ENCODE measurements at places on chromosomes 3 and 15. TPM values are rescaled to one million over a fixed set of nuclear protein-coding genes. Genes with fewer than 3 reads are reported as not detected.
A peak's percentile ranks its signal among the peaks of the same experiment; 100 is the strongest.

Gene IGSF11
- total RNA-seq: 0.75 TPM

Gene P2RY13
- 2.6 TPM for total RNA-seq

Gene CCDC13
- total RNA-seq: 2.5 TPM

GRCh38 chr15:86522721-86523120 is 443.1 kb downstream of the AGBL1 start:
- no peak overlapping the region for H3K4me3 ChIP-seq
- DNase-seq: no peak
- H3K27ac ChIP-seq: no peak overlapping the region
- no peaks in the 10 kb centered on the region for H3K27me3 ChIP-seq
- H3K36me3 ChIP-seq: no peaks in the 10 kb centered on the region
- no peaks in the 10 kb centered on the region for H3K4me1 ChIP-seq

DNA sequence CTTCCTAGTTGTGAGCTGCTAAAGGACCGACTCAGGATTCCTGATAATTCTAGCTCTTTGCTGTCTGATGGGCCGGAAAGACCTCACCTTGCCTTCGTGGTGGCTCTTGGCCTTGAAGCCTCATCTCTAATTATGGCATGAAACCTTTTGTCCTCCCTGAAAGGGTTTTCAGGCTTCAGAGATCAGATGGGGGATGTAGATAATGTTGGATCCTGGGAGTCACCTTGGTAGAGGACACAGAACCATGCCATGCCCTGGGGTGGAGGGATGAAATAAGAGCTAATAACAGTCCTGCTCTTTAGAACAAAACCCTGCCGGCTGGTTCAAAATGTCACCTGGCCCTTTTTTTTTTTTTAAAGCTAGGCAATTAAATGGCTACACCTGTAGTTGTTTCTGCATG is 50.8 kb upstream of the SYN2 start:
- H3K36me3 ChIP-seq: no peaks in the 10 kb centered on the region
- DNase-seq: no peak
- H3K4me1 ChIP-seq: no peaks in the 10 kb centered on the region
- no peaks in the 10 kb centered on the region for H3K27me3 ChIP-seq

- no peak overlapping the region for H3K4me3 ChIP-seq
- DNase-seq: no peak
- no peak overlapping the region for H3K27ac ChIP-seq
- peaks cover 6% of the 10 kb centered on the region for H3K36me3 ChIP-seq
- no peaks in the 10 kb centered on the region for H3K4me1 ChIP-seq
- H3K27me3 ChIP-seq: no peaks in the 10 kb centered on the region
These were observed 272.4 kb upstream of the TPM1 start for GRCh38 chr15:62770111-62770660.

GRCh38 chr3:182451871-182452270 is 341.4 kb upstream of the ATP11B start:
- no peaks in the 10 kb centered on the region for H3K36me3 ChIP-seq
- DNase-seq: no peak

DNA sequence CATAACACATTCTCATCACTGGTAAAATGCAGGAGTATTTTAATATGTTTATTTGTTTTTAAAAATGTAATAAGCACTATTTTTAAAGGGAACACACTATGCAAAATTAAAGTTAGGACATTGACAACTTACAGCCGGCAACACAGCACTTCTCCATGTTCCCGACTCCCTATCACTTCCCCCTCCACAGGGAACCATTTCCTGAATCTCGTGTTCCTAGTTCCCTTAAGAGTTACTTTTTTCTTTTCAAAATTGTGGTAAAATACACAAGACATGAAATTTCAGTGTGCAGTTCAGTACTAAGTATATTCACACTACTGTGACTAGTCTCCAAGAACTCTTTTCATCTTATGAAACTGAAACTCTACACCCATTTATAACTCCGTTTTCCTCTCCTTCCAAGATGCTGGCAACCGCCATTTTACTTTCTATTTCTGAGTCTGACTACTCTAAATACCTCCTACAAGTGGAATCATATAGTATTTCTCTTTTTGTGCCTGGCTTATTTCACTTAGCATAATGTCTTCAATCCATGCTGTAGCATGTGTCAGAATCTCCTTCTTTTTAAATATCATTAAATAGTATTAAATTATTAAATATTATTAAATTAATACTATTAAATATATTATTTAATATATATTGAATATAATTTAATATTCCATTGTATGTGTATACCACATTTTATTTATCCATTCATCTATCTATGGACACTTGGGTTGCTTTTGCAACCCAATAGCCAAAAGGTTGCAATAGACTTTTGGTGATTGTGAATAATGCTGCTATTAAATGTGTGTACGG is 25.9 kb upstream of the UBE2Q2 start:
- H3K4me1 ChIP-seq: no peaks in the 10 kb centered on the region
- H3K4me3 ChIP-seq: peak overlapping the region; percentile 60
- no peaks in the 10 kb centered on the region for H3K27me3 ChIP-seq
- H3K36me3 ChIP-seq: no peaks in the 10 kb centered on the region
- DNase-seq: no peak

DNA sequence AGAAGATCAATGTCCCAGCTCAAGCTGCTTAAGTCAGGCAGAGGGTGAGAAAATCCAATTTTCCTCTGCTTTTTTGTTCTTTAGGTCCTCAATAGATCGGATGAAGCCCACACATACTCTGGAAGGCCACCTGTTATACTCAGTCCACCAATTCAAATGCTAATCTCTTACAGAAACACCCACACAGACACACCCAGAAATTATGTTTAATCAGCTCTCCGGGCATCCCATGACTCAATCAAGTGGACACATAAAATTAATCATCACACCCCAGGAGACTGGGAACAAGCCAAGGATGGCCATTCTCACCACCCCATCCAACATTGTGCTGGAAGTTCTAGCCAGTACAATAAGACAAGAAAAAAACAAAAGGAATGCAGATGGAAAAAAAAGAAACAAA is 67.8 kb upstream of the SLC24A5 start:
- no peak overlapping the region for H3K27ac ChIP-seq
- no peak for DNase-seq
- H3K27me3 ChIP-seq: no peaks in the 10 kb centered on the region
- H3K36me3 ChIP-seq: no peaks in the 10 kb centered on the region
- H3K4me3 ChIP-seq: no peak overlapping the region

DNA sequence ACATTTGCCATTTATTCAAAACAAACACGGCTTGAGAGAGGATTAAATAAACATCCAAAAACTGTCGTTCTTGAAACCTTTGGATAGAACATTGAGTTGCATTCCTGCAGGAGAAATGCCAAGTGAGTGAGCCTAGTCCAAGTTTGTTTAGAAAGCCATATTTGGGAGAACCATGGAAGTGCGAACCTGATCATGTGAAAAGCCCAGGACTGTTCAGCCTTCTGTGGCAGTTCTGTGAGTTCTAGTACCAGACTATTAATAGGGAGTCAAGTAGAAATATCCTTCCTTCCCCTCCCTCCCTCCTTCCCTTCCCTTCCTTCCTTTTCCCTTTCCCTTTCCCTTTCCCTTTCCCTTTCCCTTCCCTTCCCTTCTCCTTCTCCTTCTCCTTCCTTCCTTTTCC is 470.4 kb downstream of the LPP start:
- no peaks in the 10 kb centered on the region for H3K36me3 ChIP-seq
- peaks cover 7% of the 10 kb centered on the region for H3K4me1 ChIP-seq
- H3K27me3 ChIP-seq: no peaks in the 10 kb centered on the region
- DNase-seq: no peak
- no peak overlapping the region for H3K4me3 ChIP-seq

GRCh38 chr3:110583373-110583935 is 488.2 kb upstream of the NECTIN3 start:
- H3K36me3 ChIP-seq: no peaks in the 10 kb centered on the region
- H3K4me1 ChIP-seq: no peaks in the 10 kb centered on the region
- no peaks in the 10 kb centered on the region for H3K27me3 ChIP-seq

Data from aorta (tissue), 5 donors.